Tibial nerve (tissue), 4 donors: ENCODE measurements at places on chromosomes 1 and 21.

- DNase-seq: no peak
These were observed 118.1 kb upstream of the POGK start for GRCh38 chr1:166721145-166721544.

- DNase-seq: no peak
These were observed 167.1 kb upstream of the DAB1 start for GRCh38 chr1:57590978-57591377.

DNA sequence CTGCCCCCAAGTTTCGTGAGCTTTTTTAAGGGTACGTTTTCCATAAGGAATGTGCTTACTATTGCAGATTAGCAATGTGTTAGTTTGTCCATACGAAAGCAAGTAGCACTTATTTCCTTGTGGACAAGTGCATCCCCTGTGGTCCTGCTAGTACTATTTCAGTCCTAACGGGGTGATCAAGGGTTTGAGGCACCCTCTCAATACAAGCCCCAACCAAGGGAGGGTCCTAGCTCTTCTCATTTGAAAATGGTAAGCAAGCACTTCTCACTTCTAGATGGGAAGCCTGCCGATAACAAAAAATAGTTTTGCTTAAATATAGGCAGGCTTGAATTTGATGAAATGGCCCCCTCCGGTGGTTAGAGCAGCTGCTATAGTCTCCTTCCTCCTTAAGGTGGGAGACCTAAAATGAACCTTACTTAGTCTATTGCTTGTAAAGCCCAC lies 64.0 kb upstream of the HMCN1 start:
- no peak for DNase-seq

GRCh38 chr1:214349008-214349407 lies 68.0 kb downstream of the SMYD2 start:
- DNase-seq: no peak

DNA sequence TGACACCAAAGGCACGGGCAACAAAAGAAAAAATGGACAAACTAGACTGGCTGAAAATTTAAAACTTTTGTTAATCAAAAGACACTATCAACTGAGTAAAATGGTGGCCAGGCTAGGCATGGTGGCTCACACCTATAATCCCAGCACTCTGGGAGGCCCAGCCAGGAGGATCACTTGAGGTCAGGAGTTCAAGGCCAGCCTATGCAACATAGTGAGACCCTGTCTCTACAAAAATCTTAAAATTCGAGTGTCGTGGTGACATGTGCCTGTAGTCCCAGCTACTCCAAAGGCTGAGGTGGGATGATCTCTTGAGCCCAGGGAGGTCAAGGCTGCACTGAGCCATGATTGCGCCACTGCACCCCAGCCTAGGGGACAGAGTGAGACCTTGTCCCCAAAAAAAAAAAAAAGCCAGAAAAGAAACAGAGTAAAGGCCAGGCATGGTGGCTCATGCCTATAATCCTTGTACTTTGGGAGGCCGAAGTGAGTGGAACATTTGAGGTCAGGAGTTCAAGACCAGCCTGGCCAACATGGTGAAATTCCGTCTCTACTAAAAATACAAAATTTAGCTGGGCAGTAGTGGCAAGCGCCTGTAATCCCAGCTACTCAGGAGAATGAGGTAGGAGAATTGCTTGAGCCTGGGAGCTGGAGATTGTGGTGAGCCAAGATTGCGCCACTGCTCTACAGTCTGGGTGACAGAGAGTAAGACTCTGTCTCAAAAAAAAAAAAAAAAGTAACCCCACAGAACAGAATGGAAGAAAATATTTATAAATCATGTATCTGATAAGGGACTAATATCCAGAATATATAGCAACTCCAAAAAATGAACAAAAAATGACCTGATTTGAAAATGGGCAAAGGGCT lies 8.0 kb downstream of the TUT4 start:
- DNase-seq: no peak

- DNase-seq: no peak
These were observed 3.0 kb upstream of the LACTBL1 start for GRCh38 chr1:22975694-22976093.

DNA sequence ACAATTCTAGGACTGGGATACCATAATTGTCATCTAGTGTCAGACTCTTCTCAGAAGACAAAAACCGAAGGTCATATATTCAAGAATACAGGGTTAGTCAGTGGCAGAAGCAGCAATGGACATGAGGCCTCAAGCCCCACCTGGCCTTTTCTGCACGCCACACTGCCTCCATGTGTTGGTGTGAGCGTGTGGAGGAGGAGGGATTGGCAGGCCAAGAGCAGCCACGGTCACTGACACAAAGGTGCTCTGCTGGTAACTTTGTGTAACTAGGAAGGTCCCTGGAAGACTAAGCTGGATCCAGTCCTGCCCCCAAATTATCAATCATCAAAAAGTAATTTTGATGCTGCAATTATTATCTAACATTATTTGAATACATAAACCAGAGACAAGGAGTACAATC lies 34.9 kb downstream of the HSF2BP start:
- no peak for DNase-seq
